Dermis lymphatic vessel endothelial cell (primary cell): ENCODE measurements at places on chromosomes 4 and X. TPM values are rescaled to one million over a fixed set of nuclear protein-coding genes. Genes with fewer than 3 reads are reported as not detected.

HMX1 gene
- not detected in 2 replicates for total RNA-seq

ENPP6 gene
- total RNA-seq: 0.11 TPM in 1 of 2 replicates, not detected in the other

PPP1R3F gene
- total RNA-seq: 1.6 and 1.7 TPM in 2 replicates

MEPE gene
- not detected in 2 replicates for total RNA-seq

PDGFRA gene
- total RNA-seq: 0.26 and 1.1 TPM in 2 replicates

HTN3 gene
- not detected in 2 replicates for total RNA-seq

PPEF2 gene
- total RNA-seq: not detected in 2 replicates

FGFR3 gene
- 1.3 TPM in 2 replicates for total RNA-seq

ZNF630 gene
- total RNA-seq: 1.4 and 1.5 TPM in 2 replicates

TMPRSS11D gene
- under 0.01 TPM in 2 replicates for total RNA-seq

ABCB7 gene
- total RNA-seq: 30.3 and 41.4 TPM in 2 replicates

HDAC8 gene
- total RNA-seq: 23.5 and 31.1 TPM in 2 replicates

IL2 gene
- not detected in 2 replicates for total RNA-seq

CFAP99 gene
- not detected in 2 replicates for total RNA-seq

TMSB15C gene
- 3.9 and 8.5 TPM in 2 replicates for total RNA-seq

EIF4E gene
- 147 and 193 TPM in 2 replicates for total RNA-seq

SLC34A2 gene
- total RNA-seq: 0.11 and 0.17 TPM in 2 replicates

USP17L10 gene
- total RNA-seq: not detected in 2 replicates

CCDC120 gene
- 0.52 and 0.54 TPM in 2 replicates for total RNA-seq

NAP1L2 gene
- total RNA-seq: 0.43 and 0.95 TPM in 2 replicates

NIPAL1 gene
- total RNA-seq: 0.26 and 0.54 TPM in 2 replicates

CLDN34 gene
- 0.09 TPM in 1 of 2 replicates, not detected in the other for total RNA-seq

UGT8 gene
- not detected in 2 replicates for total RNA-seq

PHOX2B gene
- total RNA-seq: not detected in 2 replicates

INPP4B gene
- total RNA-seq: 23.2 and 28.6 TPM in 2 replicates

CENPE gene
- 2.4 and 3.3 TPM in 2 replicates for total RNA-seq

TACR3 gene
- total RNA-seq: not detected in 2 replicates

ADAM29 gene
- total RNA-seq: not detected in 2 replicates

INTU gene
- 0.54 and 2.8 TPM in 2 replicates for total RNA-seq

C4orf51 gene
- total RNA-seq: not detected in 2 replicates

TMSB15A gene
- total RNA-seq: 0.33 and 0.86 TPM in 2 replicates

YY2 gene
- 0.65 and 1.1 TPM in 2 replicates for total RNA-seq

MAGEA9B gene
- not detected in 2 replicates for total RNA-seq

TBC1D8B gene
- total RNA-seq: 3.1 and 3.7 TPM in 2 replicates

RBM10 gene
- total RNA-seq: 38.6 and 44.3 TPM in 2 replicates

ZXDA gene
- total RNA-seq: 12.0 and 13.1 TPM in 2 replicates

SPANXN3 gene
- not detected in 2 replicates for total RNA-seq

TRAM1L1 gene
- 0.22 and 1.0 TPM in 2 replicates for total RNA-seq

NUDT10 gene
- total RNA-seq: under 0.01 and 0.11 TPM in 2 replicates

RXFP1 gene
- not detected in 2 replicates for total RNA-seq

LRRC66 gene
- total RNA-seq: under 0.01 and 0.09 TPM in 2 replicates

SPANXA2 gene
- total RNA-seq: not detected in 2 replicates

ATOH1 gene
- total RNA-seq: not detected in 2 replicates

ENAM gene
- total RNA-seq: not detected in 2 replicates

MRPL1 gene
- 12.8 and 20.8 TPM in 2 replicates for total RNA-seq

C1GALT1C1 gene
- total RNA-seq: 59.7 and 63.9 TPM in 2 replicates

RS1 gene
- not detected in 2 replicates for total RNA-seq

CXXC4 gene
- 0.17 TPM in 1 of 2 replicates, not detected in the other for total RNA-seq

SORCS2 gene
- total RNA-seq: 0.11 TPM in 1 of 2 replicates, not detected in the other

SNCA gene
- total RNA-seq: 121 and 192 TPM in 2 replicates

FRYL gene
- total RNA-seq: 75.0 and 97.9 TPM in 2 replicates

SLC9B2 gene
- 16.9 and 23.5 TPM in 2 replicates for total RNA-seq

UGT2B10 gene
- total RNA-seq: not detected in 2 replicates

PRSS12 gene
- 7.0 and 8.2 TPM in 2 replicates for total RNA-seq

RAB33A gene
- total RNA-seq: 0.43 TPM in 2 replicates

TMPRSS11F gene
- total RNA-seq: not detected in 2 replicates
